ENCODE measurements at places on chromosomes 6 and 20.

DNA sequence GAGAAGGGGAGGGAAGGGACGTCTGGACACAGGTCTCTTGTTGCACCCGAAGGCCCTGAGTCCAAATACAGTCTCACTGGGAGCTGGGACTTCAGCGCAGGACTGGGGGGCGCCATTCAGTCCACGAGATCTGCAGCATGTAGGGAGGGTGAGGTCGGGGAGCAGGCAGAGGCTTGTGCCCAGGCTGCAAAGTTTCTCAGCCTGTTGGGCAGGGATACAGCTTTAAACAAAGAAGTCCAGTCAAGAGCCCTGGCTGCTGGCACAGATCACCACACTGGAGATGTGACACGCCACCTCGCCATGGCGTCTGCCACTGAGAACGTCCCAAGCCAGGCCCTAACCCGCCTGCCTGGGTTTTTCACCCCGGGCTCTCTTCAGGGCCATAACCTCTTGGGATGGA lies 256.6 kb downstream of the DLL1 start:
- no peak for DNase-seq

- no peak for DNase-seq
These were observed 12.9 kb upstream of the WFDC2 start for GRCh38 chr20:45456632-45457031.

DNA sequence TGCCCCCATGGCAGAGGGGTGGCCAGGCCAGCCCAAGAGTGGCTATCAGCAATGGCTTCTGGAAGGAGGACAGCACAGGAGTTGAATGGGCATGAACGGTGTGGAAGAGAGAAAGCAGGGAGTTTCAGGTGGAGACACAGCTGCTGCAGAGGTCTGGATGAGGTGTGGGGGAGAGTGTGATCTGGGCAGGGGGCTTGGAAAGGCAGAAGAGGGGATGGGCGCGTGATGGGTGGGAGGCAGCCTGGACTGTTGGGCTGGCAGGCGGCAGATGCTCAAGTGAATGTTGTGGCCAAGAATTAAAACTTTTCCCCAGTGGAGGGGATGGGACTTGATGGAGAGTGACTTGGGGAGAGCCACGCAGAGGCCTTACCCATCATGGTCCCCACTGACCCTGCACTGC lies 46.5 kb downstream of the TOX2 start:
- no peak for DNase-seq

DNA sequence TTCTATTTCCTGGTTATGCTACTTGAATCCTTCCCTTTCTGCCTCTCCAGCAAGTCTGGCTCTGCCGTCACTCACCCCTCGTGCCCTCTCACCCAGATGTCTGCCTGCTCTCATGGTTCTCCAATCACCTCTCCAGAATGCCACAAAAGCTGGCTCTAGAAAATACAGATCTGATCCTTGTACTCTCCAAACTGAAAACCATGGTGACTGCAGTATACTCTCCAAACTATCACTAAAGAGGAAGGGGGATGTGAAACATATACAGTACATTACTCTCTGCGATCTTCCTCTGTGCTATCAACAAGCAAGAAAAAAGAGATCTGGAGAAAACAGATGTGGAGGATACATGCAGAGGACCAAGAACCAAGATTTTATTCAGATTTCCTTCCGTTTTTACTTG lies 91.1 kb downstream of the ATXN1 start:
- DNase-seq: no peak

GRCh38 chr6:44192428-44193041 lies 24.2 kb upstream of the MYMX start:
- no peak for DNase-seq

DNA sequence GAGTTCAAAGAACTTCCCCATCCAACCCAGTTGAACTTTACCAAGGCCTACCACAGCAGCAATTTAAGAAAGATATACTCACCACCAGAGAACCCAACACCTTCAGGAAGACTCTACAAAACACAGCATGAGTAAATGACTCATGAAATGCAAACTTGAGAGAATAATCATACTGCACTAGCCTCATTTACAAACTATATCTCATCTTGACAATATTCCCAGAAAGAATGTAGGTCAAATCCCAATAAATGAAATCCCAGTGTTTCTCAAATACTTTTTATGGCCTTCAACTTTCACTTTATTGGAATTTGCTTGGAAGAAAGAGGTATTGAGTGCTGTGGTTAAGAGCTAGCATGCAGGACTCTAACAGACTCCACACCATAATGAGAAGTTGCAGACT lies 60.0 kb downstream of the FYN start:
- no peak for DNase-seq

Data from stimulated activated CD8-positive, alpha-beta memory T cell treated with anti-CD3 and anti-CD28 coated beads, Interleukin-15, amount 100 ng/mL, for 1 hour (primary cell).